ENCODE measurements at places on chromosomes 3 and 15. TPM values are rescaled to one million over a fixed set of nuclear protein-coding genes. Genes with fewer than 3 reads are reported as not detected.

The MGA gene
- total RNA-seq: 15.0 TPM

- DNase-seq: peak; percentile 3
Measured at GRCh38 chr3:79490165-79491028, 277.4 kb downstream of the ROBO1 start.

- no peak for DNase-seq
Measured at GRCh38 chr3:174529298-174529697, 329.8 kb upstream of the NAALADL2 start.

DNA sequence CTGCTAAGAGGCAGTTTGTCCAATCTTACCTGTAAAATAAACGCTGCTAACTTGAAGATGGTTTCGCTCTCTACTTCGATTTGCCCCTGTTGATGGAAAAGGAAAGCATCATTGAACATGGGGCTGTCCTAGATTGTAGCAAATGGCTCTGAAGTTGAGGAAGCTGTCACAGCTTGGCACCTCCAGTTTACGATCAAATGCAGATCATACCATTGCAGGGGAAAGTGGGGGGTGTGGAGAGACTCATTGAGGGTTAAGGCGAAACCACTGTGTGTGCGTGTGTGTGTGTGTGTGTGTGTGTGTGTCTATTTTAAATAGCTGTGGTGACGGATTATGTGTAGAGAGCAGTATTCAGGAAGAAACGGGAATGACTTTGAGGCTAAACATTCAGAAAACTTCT, 127.6 kb upstream of the LMOD3 start:
- DNase-seq: no peak

The ACP3 gene
- not detected for total RNA-seq

GRCh38 chr3:90091549-90091948, 984.1 kb downstream of the EPHA3 start:
- no peak for DNase-seq

DNA sequence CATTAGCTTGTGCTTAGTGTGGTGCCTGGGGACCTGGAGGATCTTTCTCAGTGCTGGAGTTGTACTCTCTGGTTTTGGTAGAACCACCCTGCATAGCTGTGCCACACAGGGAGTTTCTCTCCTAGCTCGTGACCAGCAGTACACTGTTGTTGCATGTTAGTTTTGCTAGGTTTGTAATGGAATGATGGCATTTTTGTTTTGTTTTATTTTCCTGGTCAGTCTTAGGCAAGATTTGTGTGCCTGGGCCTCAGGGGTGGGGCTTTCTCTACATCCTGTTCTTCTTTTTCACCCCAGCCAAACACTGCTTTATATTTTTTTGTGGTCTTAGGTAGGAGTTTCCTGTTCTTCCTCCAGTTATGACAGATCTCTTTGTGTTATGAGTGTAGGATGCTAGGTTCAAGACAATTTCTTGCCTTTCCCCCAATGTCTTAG, 534.5 kb upstream of the KCNMB2 start:
- DNase-seq: no peak

The ANKRD34C gene
- not detected for total RNA-seq

DNA sequence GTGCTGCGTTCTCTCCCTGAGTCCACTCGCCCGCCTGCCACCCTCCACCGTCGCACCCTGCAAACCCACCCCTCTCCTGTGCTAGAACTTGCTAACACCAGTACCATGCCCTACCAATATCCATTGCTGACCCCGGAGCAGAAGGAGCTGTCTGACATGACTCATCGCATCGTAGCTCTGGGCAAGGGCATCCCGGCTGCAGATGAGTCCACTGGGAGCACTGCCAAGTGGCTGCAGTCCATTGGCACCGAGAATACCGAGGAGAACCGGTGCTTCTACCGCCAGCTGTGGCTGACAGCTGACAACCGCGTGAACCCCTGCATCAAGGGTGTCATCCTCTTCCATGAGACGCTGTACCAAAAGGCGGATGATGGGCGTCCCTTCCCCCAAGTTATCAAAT, 4.9 kb upstream of the ALAS1 start:
- DNase-seq: peak; percentile 69

DNA sequence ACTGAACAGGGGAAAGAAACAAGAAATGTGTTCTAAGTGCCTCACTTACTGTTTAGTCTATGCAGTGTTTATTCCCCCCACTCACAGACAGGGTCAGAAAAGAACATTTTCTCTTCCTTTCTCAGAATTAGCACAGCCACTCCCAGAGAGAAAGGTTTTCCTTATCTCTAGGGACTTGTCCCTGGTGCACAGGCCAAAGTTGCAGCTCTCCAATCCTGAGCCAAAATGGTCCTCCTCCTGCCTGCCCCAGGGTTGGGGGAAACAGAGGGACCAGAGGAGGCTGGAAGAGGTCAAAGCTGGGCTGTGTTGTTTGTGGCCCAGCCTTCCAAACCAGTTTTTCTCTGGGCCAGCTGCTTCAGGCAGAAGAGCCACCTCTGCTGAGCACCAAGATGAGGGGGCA, 12.0 kb downstream of the RAB6B start:
- DNase-seq: no peak

DNA sequence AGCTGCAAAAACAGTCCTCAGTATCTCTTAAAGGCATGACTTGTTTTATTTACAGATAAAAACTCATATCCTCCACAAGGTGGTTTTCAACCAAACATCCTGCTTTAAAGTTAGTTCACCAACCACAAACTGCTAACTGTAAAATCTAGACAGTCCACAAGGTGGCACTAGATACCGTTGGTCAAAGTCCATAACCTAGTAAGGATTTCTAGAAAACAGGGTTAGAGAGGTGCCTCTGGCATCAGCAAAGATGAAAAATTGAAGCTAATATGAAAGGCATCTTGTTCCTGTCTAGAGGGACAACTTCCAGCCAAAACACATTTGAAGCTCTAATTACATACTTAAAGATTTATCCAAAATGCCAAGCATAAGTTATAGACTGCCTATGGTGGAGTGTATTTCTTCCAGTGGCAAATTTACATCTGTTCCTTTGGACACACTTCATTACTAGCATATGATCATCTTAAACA, 56.0 kb downstream of the ZMAT3 start:
- peak; percentile 84 for DNase-seq

The SLMAP gene
- 51.8 TPM for total RNA-seq

- no peak for DNase-seq
Measured at GRCh38 chr3:8992199-8992598, 28.9 kb upstream of the RAD18 start.

- no peak for DNase-seq
Measured at GRCh38 chr15:71596672-71597071, 213.7 kb upstream of the NR2E3 start.

The CCR1 gene
- not detected for total RNA-seq

The GPR62 gene
- not detected for total RNA-seq
